ENCODE measurements at places on chromosomes 5 and 9. TPM values are rescaled to one million over a fixed set of nuclear protein-coding genes. Genes with fewer than 3 reads are reported as not detected.

DNA sequence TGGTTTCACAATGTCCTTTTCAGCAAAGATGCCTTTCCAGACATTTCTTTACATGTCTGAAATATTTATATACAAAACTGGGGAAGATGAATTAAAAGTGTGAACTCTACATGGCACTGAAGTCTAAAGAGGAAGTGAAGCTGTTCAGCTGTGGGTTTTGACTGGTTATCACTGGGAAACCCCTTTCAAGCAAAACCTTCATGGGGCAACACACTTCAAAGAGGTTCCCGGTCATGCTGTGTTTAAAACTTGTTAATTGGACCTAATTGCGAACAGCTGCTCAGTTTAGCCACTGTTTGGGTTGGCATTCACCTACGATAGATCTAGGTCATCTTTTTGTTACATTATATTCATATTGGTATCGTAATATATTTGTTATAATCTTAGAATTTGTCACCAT is 20.0 kb upstream of the GDNF start:
- no peaks in the 10 kb centered on the region for H3K36me3 ChIP-seq
- H3K4me3 ChIP-seq: no peak overlapping the region
- H3K27ac ChIP-seq: no peak overlapping the region
- H3K27me3 ChIP-seq: no peaks in the 10 kb centered on the region
- no peak for DNase-seq
- H3K4me1 ChIP-seq: no peaks in the 10 kb centered on the region

GRCh38 chr9:28866951-28867350 is 1293.7 kb upstream of the C9orf72 start:
- DNase-seq: no peak
- no peaks in the 10 kb centered on the region for H3K36me3 ChIP-seq
- H3K27ac ChIP-seq: no peak overlapping the region
- no peak overlapping the region for H3K4me3 ChIP-seq
- H3K27me3 ChIP-seq: no peaks in the 10 kb centered on the region
- no peaks in the 10 kb centered on the region for H3K4me1 ChIP-seq

- no peaks in the 10 kb centered on the region for H3K27me3 ChIP-seq
- no peak overlapping the region for H3K4me3 ChIP-seq
- no peak for DNase-seq
- H3K36me3 ChIP-seq: no peaks in the 10 kb centered on the region
- no peaks in the 10 kb centered on the region for H3K4me1 ChIP-seq
These were observed 144.3 kb upstream of the PRLR start for GRCh38 chr5:35374584-35374983.

- no peaks in the 10 kb centered on the region for H3K27me3 ChIP-seq
- no peak overlapping the region for H3K27ac ChIP-seq
- DNase-seq: no peak
- no peaks in the 10 kb centered on the region for H3K4me1 ChIP-seq
- no peaks in the 10 kb centered on the region for H3K36me3 ChIP-seq
These were observed 141.4 kb downstream of the PRR16 start for GRCh38 chr5:120605325-120606079.

DNA sequence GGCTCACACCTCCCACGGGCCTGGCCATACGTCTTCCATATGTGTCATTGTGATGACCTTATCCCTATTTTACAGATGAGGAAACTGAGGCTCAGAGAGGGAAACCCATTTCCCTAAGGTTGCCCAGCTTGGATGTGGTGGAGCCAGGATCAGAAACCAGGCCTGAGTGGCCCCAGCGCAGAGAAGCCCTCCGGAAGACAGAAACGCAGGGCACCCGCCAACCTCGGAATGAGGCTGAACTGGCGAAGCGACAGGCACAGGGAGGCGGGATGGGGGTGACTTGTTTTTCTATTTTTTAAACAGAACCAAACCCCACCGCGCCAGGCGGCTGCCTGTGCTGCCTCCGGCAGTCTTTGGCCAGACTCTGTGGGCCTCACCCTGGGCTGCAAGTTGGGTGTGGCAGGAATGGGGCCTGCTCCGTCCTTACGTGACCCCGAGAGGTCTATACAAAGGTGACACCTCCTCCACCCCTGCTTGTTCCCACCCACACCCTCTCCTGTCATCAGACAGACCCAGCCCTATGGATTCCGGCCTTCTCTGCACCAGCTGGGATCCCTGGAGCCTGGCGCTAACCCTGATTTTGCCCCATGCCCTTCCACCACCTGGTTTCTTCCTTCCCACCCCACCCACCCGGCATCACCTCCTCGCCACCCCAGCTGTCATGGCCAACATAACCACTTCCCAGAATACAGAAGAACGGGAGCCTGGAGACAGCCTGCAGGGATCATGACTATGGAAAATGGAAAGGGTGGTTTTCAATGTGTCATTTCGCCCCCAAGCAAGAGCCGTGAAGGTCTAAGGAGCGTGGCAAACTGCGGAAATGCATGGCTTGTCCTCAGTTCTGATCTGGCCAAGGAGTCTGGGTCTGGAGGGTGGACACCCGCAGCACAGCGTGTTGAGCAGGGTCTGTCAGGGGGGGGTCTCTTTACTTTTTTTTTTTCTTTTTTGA is 23.6 kb downstream of the PLPP7 start:
- no peak for DNase-seq
- no peaks in the 10 kb centered on the region for H3K36me3 ChIP-seq
- H3K27me3 ChIP-seq: no peaks in the 10 kb centered on the region
- no peak overlapping the region for H3K27ac ChIP-seq

DNA sequence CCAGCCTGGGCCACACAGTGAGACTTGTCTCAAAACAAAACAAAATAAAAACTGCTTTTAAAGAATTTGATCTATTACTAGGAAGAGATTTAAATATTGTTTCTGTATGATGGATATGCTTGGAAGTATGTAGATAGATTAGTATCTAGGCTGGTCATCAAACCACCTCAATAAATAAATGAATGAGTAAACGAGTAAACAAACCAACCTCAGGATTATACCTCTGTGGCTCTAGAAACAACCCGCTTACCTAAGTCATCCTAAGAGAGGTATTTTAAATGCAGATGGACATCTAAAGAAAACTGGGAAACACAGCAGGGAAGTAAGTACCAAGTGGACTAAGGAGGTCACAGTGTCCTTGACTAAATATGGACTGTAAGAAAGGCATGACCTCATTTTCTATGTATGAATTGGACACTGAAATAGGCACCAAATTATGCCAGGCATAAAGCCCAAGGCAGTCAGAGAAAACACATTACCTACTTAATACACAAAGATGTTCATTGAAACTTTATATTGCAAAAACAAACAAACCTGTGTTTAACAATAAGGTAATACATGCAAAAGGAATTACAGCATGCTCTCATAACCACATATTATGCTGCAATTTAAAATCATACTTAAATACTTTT is 7.3 kb downstream of the ANKH start:
- no peak for DNase-seq
- H3K27me3 ChIP-seq: no peaks in the 10 kb centered on the region
- no peaks in the 10 kb centered on the region for H3K36me3 ChIP-seq
- H3K4me3 ChIP-seq: no peak overlapping the region
- H3K4me1 ChIP-seq: peaks cover 9% of the 10 kb centered on the region

The HTR1A gene
- polyA plus RNA-seq: not detected

Data from CD8-positive, alpha-beta memory T cell (primary cell).